ENCODE measurements at places on chromosomes 1 and 21.

DNA sequence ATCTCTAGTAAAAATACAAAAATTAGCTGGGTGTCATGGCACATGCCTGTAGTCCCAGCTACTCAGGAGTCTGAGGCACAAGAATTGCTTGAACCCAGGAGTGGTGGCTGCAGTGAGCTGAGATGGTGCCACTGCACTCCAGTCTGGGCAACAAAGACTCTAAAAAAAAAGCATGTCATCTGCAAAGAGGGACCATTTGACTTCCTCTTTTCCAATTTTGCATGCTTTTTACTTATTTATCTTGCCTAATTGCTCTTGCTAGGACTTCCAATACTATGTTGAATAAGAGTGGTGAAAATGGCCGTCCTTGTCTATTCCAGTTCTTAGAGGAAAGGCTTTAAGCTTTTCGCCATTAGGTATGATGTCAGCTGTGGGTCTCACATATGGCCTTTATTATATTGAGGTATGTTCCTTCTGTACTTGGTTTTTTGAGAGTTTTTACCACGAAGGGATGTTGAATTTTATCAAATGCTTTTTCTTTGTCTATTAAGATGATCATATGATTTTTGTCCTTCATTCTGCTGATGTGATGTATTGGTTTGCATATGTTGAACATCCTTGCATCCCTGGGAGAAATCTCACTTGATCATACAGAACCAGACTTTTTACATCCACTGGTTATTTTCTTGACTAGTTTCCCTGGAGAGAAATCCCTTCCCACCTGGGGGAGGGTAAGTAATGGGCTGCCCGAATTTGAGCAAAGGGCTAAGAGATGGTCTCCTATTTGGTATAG is 17.0 kb upstream of the RAP1GAP start:
- no peak for DNase-seq

DNA sequence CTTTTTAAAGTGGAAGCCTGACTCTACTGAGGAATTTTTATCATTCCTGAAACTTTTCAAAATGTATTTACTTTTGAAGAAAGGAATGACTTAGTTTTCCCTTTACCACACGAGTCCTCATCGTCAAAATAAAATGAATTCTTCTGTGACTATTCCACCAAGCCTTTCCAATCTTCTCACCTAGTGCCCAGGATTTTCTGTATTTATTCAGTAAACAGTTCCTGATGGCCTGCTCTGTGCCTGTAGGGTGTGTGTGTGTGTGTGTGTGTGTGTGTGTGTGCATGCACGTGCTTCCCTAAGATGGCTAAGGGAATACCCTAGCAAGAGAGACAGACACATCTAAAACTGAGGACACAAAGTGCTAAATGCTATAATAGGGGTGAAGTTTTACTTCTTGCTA is 395.0 kb upstream of the USP24 start:
- no peak for DNase-seq

DNA sequence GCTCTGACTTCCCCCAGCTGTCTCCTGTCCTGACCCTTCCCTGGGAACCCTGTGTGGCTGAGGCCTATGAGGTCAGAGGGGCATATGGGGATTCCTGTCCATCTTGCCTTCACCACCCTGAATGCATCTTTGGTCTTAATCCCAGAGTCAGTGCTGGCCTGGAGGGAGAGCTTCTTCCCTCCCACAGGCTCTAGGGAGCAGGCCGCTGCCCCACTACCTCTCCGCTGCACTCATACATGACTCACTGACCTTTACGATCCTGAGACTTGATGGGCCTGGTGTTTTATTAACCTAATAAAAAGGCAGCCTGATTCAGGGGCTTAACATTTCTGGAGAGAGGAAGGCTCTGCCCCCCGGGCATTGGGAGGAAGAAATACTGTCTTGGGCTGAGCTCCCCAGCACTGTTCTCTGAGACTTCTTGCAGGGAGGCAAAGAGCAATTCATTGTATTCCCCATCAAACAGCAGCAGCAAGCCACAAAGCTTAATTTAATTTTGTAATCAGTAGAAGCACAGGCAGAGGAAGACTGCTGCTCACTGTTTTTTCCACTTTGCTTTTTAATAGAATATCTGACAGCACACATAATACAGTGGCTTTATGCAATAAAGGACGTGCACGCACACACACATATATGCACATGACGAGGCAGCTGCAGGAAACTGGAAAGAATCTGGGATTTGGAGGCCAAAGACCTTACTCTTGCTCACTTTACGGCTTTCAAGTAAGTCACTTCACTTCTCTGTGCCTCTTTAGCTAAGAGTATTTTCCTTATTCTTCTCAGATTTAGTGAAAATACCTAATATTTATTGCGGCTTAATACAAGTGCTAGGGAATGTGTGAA is 89.2 kb upstream of the GRIK3 start:
- DNase-seq: no peak

DNA sequence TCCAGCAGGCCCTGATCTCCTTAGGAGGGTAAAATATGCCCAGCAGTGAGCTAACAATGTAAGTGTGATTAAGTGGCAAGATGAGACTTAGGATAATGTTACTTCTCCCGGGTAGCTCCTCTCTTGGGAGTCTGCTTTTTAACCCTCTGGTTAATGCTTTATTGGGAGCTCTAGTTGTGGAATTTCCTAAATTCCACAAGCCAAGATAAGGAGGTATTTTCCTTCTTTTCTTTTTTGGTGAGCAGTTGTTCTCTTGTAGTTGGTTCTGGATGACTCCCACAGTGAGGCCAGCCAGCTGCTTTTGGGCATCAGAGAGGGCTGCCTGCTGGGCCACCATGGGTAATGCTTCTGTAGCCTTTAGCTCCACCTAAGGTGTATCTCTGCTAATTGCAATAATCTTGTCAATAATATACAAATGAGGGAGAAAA is 19.3 kb downstream of the C1orf52 start:
- DNase-seq: no peak

DNA sequence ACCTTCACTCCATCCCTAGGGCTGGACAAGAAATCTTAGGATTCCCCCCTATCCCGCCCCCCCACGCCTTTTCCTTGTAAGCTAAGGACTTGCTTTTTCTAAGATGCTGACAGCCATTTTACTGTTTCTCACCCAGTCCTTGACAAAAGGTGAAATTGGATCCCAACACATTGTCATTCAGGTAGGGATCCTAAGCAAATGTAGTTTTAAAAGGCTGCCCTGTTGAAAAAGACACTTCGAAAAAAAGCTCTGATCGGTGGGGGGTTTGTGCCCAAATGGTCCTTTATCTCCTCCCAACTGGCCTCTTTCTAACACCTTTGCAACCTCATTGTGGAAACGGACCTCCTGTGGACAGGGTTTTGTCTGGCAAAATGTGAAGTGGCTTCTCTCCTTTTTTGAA is 2.9 kb downstream of the CACHD1 start:
- no peak for DNase-seq

GRCh38 chr1:118985640-118986554 is 2.2 kb downstream of the TBX15 start:
- no peak for DNase-seq

DNA sequence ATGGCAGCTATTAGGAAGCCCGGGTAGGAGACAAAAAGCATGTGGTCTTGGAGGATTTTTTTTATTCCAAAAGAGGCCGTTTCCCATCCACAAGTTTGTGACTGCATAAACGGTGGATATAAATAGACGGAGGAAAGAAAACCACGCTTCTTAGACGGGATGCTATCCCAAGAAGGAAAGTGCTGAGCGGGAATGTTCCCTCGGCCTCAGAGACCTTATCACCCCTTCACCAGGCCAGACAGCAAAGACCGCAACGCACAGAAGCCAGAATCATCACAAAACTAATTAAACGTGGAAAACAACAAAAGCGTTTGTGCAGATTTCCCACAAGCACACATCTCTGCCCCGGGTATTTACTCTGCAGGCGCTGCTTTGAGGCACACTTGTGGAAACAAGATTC is 43.2 kb downstream of the HLCS start:
- DNase-seq: no peak

DNA sequence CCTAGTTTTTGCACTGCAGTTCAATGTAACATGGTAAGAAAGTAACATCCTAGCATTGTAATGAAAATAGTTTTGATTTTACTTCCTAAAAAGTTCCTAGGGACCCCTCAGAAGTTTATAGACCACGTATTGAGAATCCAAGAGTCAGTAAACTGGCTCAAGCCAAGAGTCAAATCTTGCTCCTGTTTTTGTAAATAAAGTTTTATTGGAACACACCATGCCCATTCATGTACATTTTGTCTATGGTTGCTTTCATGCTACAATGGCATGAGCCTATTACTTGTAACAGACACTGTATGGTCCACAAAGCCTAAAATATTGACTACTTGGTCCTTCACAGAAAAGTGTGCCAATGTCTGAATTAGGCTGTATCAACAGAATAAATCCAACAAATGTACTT is 301.0 kb downstream of the LMO4 start:
- DNase-seq: no peak

DNA sequence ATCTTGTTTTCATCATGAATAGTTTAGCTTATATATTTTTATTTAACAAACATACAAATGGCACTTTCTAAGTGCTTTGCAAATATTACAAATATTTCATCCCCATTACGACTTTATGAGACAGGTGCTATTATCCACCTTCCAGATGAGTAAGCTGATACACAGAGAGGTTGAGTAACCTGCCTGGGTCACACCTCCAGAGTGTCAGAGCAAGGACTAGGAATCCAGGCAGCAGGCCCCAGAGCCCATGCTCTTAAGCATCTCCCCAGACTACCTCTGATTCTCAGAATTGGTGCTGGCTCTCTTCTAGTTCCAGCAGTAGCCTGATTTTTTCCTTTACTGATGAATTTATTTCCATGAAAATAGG is 40.0 kb downstream of the EPHB2 start:
- no peak for DNase-seq

DNA sequence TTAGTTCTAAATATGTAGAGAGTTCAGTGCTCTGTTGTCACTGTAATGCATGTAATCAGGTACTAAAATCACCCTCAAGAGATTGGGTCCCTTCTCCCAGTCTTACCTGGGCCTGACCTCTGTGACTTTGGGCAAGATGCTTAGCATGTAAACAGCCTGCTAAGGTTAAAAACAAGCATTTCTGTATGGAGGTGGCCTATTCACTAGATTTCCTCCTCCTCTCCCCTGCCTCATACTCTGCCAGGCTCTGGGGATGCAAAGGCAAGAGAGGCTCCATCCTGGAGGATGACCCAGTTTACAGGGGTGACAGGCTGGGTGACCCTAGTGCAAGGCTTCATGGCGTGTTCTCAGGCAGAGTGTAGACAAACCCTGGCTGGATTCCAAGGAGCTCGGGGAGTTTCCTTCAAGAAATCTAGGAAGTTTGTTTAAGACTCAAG is 28.8 kb downstream of the VANGL2 start:
- DNase-seq: no peak

DNA sequence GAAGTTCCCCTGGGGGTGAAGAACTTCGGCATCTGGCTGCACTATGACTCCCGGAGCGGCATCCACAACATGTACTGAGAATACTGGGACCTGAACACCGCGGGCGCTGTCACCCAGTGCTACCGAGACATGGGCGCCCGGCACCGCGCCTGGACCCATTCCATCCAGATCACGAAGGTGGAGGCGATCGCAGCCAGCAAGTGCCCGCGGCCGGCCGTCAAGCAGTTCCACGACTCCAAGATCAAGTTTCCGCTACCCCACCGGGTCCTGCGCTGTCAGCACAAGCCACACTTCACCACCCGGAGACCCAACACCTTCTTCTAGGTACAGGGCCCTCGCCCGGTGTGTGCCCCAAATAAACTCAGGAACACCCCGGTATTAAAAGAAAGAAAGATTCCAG is 22.0 kb upstream of the SLC9A1 start:
- DNase-seq: no peak

DNA sequence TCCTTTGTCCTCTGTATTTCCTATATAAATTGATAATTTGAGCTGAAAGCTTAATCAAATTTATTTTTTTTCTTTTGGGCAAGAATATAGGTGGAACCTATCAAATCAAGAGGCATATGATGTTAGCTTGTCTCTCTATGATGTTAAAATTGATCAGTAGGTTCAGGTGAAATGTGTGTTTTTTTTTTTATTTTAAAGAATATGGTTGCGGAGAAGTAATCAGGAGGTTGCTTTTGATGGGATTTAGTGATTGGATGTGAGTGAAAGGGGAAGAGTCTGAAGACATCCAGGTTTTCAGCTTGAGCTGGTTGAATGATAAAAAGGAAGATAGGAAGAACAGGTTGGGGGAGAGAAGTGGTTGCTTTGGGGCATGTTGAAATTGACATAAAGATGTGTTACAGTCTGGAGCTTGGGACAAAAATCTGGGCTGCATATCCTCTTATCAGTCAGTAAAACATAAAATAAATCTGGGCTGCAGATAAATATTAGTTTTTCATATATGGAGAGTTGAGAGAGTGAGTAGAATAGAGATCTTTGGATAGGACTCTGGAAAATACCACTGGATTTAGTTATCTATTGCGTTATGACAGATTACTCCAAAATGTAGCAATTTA is 5.1 kb downstream of the OSBPL9 start:
- no peak for DNase-seq

- DNase-seq: no peak
Measured at GRCh38 chr1:245260110-245260882, 105.5 kb downstream of the KIF26B start.

DNA sequence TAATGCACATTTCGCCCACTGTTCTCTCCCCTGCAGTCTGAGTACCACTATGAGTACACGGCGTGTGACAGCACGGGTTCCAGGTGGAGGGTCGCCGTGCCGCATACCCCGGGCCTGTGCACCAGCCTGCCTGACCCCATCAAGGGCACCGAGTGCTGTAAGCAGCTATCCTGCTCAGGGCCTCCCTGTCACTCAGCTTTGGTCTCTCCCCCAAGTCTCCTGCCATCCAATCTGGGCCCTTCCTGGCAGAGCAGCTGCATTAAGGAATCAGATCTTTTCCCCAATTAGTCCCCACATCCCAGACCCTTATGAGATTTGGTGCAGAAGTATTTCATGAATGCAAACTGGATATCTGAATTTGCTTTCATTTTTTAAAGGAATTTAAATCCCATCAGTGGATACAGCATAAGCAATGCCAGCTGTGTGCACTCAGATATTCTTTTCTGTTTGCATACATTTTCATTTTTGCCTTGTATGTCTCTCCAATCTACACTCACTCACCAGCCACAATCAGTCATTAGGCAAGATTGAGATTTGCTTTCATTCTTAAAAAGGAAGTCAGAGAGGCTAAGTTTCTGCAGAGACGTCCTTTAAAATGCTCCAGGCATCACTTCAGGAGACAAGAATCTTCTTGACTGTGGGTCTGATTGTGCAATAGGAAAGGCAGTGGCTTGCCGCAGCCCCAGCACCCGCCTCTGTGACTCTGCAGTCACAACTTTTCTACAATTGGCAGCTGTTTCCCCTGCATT is 48.1 kb downstream of the ELAPOR1 start:
- no peak for DNase-seq

- DNase-seq: no peak
Measured at GRCh38 chr1:167090314-167090942, at the start of gene GPA33. GPA33 (minus strand) TSS chr1:167090377; CDS start chr1:167090287, 90 bp downstream.

GRCh38 chr1:218516526-218516925 is 171.4 kb downstream of the TGFB2 start:
- DNase-seq: no peak

GRCh38 chr1:43834280-43835081 is 99.1 kb upstream of the ARTN start:
- no peak for DNase-seq

Measured in vagina (tissue), 2 donors.